ENCODE measurements at places on chromosomes 4 and X.

DNA sequence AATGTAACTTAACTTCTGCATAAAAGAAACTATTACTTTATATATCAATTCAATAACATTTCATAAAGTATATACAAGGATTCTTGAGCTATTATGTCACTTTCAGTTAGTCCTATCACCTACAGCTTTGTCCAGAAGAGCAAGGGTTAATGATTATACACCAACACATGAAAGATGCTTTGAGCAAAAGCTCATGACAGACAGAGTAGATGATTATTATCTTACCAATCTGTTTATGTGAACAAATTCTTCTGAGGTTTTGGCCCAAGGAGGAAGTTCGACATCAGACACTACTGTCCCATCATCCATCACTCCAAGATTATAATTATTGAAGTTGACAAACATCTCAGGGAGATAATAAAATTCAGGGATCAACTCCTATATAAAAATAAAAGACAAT, 166.7 kb upstream of the MAB21L2 start:
- H3K27me3 ChIP-seq: no peaks in the 10 kb centered on the region
- H3K27ac ChIP-seq: no peak overlapping the region
- DNase-seq: no peak

DNA sequence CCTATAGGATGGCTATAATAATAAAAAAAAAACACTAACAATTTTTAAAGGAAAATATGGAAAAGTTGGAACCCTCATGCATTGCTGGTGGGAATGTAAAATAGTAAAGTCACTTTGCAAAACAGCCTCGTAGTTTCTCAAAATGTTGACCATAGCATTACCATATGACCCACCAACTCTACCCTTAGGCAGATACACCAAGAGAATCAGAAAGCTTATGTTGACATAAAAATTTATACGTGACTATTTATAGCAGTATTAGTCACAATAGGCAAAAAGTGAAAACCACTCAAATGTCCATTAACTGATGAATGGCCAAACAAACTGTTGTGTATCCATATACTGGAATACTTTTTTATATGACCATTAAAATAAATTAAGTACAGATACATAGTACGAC, 19.8 kb upstream of the FAM241A start:
- no peaks in the 10 kb centered on the region for H3K4me1 ChIP-seq
- H3K27ac ChIP-seq: no peak overlapping the region
- DNase-seq: no peak
- no peak overlapping the region for H3K4me3 ChIP-seq
- H3K36me3 ChIP-seq: no peaks in the 10 kb centered on the region
- no peaks in the 10 kb centered on the region for H3K27me3 ChIP-seq

DNA sequence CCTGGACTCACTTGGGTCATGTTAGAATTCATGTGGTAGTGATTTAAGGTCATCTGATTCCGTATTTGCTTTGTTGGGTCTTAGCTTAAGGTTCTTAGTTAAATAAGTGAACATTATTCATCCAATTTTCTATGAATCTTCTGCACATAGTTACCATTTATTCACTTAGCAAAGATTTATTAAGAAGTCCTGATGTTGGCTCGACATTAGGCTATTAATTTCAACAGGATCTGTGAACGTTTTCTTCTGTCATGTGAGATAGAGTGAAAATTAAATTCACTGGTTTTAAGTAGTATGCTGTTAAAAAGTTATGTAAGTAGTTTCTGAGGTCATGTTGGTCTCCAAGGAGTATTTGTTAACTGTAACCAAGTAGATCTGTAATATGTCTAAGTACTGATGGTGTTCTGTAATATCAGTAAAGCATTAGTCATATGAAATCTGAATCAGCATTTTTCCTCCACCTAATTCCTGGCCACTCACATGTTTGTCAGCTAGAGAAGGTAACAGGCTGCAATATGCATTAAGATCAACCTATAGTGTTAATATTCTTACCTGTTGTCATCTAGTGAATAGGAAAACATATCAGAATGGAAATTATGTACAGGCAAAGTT, 155.6 kb downstream of the PCDH7 start:
- no peaks in the 10 kb centered on the region for H3K27me3 ChIP-seq
- no peaks in the 10 kb centered on the region for H3K36me3 ChIP-seq
- no peak overlapping the region for H3K27ac ChIP-seq
- H3K4me3 ChIP-seq: no peak overlapping the region

DNA sequence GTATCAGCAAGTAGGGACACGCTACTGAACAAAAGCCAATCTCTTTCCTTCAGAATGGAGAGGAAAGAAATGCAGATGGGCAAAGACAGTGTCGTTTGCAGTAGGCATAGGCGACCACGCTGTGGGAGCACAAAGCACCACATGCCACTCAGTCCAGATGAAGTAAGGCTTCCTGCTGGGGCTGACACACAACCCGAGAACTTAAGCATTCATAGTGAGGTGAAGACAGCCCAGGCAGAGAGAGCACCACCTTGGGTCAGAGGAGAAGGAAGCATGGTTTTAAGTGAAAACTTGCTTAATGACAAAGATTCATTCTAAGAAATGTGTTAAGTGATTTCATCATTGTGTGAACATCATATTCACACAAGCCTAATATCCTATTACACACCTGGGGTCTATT, 238.8 kb downstream of the MGST2 start:
- no peak overlapping the region for H3K27ac ChIP-seq
- peaks cover 42% of the 10 kb centered on the region for H3K4me1 ChIP-seq
- H3K27me3 ChIP-seq: no peaks in the 10 kb centered on the region

- H3K36me3 ChIP-seq: no peaks in the 10 kb centered on the region
- no peak overlapping the region for H3K4me3 ChIP-seq
- no peaks in the 10 kb centered on the region for H3K27me3 ChIP-seq
These were observed 324.1 kb upstream of the FAM47C start for GRCh38 chrX:36684053-36684452.
